ENCODE measurements at places on chromosomes 5 and 9.

DNA sequence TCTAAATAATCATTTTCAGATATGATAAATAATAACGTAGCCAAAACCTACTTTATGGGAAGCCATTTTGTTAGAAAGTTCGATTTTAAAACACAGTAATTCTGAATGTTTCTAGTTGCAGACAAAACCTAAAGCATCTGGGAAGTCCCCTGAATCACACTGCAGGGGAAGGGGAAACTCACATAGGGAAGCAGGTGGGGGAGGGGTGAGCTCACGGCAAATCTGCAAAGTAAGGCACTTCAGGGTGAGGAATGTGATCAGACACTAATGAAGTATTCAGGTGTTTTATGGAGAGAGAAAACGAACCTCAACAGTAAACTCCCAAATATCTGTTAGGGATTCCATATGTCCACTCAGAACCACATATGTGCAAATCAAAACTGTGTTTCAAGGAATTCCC lies 70.7 kb downstream of the EPB41L4A start:
- no peak for DNase-seq

GRCh38 chr9:123654994-123655637 lies 274.8 kb downstream of the DENND1A start:
- no peak for DNase-seq

GRCh38 chr9:4242239-4242638 lies 57.6 kb downstream of the GLIS3 start:
- no peak for DNase-seq

GRCh38 chr5:152151113-152151512 lies 226.5 kb upstream of the GLRA1 start:
- no peak for DNase-seq

- no peak for DNase-seq
Observed at GRCh38 chr5:354581-355378, 33.3 kb downstream of the AHRR start.

DNA sequence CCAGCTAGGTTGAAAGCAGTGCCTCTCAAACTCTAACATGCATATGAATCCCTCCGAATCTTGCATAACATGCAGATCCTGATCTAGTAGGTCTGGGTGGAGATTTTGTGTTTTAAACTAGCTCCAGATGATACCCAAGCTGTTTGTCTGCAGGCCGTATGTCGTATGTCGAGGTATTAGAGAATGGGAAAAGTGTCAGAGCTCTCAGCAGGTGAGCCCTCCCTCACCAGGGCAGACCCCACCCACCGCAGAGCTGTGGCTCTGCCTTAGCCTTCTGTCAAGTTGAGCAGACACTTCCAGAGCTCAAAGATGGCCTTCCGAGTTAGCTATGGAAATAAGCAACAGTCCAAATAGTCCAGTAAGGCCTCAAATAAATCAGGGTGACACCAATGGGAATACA lies 83.2 kb upstream of the MAP3K1 start:
- no peak for DNase-seq

GRCh38 chr9:114051706-114052105 lies 26.4 kb downstream of the AMBP start:
- no peak for DNase-seq

GRCh38 chr5:114504560-114504959 lies 142.7 kb downstream of the KCNN2 start:
- DNase-seq = no peak

DNA sequence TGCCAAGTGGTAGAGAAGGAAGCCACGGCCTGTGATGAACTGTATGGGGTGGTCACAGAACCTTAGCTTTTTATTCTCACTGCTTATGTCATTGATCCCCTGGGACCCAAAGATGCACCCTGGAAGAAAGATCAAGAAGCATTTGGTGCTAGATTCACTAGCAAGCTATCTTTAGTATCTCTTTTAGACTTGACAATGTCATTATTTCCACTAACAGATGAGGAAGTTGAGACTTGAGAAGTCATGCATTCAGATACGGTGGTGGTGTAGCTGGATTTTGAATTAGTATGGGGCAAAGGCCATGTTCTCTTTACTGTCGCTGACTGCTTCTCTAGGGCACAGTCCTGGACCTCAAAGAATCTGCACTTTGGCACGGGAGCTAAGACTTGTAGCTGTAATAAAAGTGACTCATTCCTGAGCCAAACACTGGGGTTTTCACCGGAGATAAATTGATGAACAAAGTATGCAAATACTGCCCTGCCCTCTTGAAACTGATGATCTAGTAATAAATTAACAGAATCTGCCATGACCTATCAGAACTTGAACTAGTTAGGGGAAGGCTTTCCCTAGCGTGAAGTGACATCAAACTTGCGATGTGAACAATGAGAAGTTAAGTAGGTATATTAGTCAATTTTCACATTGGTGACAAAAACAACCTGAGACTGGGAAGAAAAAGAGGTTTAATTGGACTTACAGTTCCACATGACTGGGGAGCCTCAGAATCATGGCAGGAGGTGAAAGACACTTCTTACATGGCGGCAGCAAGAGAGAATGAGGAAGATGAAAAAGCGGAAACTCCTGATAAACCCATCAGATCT lies 5.4 kb downstream of the GDA start:
- no peak for DNase-seq

Measured in fibroblast of lung (primary cell).